Breast epithelium (tissue), 4 donors: ENCODE measurements at places on chromosomes 3 and 15. TPM values are rescaled to one million over a fixed set of nuclear protein-coding genes. Genes with fewer than 3 reads are reported as not detected.
A peak's percentile ranks its signal among the peaks of the same experiment; 100 is the strongest.

Gene PLSCR5
- not detected for total RNA-seq

Gene PROK2
- not detected for total RNA-seq

Gene C2CD4A
- not detected for total RNA-seq

Gene TMEM207
- total RNA-seq: not detected

Gene MYL3
- total RNA-seq: 5.9 TPM

Gene CLPX
- total RNA-seq: 71.9 TPM

Gene DPH6
- 18.0 TPM for total RNA-seq

Gene PARP16
- total RNA-seq: 10.6 TPM

DNA sequence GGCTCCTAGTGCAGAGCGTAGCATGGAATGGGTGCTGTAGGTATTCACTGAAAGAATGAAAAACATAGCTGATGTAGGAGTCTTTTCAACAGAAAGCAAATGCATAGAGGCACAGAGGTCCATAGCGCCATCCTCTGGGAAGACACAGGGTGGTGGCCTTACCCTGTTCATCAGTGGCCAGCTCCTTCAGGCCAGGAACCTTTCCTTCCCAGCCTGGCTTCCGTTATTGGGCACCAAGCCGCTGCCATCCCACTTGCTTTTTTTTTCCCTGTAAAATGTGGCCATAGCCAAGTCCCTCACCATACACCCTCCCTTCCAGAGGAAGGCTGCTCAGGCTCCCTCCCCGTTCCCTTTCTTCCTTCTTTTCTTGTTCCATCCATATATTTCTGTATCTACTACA, 118.1 kb downstream of the ZNF621 start:
- DNase-seq: no peak

DNA sequence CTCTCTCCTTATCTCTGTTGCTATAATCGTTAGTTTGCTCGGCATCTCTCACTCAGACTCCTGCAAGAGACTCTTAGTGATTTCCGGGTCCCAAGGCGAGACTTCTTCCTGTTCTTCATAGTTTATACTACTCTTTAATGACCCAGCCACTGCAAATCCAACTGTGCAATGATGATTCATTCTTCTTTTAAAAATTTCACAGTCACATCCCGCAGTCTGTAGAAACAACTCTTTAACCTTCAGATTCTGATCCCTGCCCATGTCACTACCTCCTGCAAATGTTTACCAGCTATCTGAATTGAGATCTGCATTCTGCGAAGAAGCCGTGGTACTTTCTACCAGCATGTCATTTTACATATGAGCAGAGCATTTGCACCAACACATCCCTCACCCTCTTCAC, 2.8 kb upstream of the VGLL3 start:
- DNase-seq: no peak

DNA sequence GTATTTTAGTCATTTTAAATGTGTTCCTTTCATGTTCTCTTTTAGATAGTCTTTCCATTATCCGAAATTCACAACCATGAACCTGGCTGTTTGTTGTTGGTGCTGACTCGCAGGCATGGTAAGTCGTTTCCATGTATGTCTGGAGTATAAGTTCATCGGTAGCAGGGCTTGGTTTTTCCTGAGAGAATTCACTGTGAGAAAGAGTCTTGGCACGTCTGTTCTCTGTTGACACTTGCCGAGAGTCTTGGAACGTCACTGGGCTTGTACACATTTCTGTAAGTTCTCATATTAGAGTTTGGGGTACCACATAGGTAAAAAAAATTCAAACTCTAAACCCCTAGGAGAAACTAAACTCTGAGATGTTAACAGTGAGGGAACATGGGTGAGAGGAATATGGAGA, 29.4 kb upstream of the EIF4A2 start:
- DNase-seq: no peak

GRCh38 chr15:73732930-73733329, 20.2 kb downstream of the INSYN1 start:
- no peak for DNase-seq

DNA sequence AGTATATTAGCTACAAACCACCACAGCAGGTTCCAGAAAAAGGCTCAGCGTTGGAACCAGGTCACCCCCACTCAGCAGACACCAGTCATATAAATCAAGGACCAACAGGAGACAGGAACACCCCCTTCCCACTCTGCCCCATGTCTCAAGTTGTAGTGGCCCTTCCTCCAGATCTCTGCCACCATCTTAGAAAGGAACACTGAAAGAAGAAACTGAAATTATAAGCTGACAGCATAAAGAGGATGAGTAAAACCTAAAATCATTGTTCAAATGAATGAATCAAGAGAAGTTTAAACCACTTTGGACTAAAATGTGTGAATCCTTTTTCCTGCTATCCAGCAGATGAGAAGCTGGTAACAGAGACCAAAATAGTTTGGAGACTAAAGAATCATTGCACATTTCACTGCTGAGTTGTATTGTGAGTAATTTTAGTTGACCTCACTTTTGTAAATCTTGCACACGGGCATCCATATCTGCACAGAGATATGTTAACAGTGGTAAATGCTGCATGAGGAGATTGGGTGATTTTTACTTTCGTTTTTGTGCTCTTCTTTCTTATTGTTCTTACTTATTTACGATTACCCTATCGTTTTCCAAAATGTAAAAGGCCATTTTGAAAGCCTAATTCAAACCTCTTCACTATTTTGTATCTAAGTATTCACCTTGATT, 19.8 kb downstream of the CCR3 start:
- no peak for DNase-seq

GRCh38 chr3:191342411-191342810, 12.1 kb upstream of the UTS2B start:
- DNase-seq: no peak

- DNase-seq: no peak
Observed at GRCh38 chr3:113783463-113783862, 36.6 kb downstream of the ATP6V1A start.

DNA sequence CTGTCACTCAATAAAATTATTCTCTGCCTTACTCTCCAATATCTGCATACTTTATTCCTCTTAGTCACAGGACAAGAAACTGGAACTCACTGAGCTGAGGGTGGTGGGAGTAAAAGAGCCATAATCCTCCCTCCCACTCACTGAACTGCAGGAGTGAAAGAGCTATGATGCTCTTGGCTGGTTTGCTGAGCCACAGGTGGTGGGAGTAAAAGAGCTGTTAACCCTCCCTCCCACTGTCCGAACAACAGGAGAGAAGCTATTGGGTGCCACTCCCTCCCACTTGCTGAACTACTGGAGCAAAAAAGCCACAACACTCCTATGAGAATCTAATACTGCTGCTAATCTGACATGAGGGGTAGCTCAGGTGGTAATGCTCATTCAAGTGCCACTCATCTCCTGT, 391.0 kb downstream of the NSUN3 start:
- no peak for DNase-seq

DNA sequence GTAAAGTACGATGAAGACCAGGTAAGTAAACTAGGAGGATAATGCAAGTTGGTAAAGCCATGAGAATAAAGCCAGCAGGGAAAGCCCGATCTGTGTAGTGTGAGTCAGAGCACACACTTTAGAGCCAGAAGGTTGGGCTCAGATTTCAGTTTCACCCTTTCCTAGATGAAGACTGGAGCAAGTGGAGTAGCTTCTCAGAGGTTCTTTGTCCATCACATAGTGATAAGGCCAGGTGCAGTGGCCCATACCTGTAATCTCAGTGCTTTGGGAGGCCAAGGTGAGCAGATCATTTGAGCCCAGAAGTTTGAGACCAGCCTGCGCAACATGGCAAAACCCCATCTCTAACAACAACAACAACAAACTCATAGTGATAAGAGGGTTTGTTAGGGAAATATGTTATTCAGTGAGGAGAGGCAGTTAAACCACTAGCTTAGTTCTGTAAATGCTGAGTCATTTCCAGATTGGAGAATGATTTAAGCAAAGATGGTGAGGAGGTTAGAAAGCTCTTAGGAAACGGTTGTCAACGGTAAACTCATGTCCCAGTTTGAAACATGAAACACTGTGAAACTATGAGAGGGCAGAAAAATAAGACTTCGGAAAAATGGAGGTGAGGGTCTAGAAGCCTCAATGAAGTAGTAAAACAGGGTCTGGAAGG, 39.0 kb downstream of the IL12A start:
- DNase-seq: no peak

DNA sequence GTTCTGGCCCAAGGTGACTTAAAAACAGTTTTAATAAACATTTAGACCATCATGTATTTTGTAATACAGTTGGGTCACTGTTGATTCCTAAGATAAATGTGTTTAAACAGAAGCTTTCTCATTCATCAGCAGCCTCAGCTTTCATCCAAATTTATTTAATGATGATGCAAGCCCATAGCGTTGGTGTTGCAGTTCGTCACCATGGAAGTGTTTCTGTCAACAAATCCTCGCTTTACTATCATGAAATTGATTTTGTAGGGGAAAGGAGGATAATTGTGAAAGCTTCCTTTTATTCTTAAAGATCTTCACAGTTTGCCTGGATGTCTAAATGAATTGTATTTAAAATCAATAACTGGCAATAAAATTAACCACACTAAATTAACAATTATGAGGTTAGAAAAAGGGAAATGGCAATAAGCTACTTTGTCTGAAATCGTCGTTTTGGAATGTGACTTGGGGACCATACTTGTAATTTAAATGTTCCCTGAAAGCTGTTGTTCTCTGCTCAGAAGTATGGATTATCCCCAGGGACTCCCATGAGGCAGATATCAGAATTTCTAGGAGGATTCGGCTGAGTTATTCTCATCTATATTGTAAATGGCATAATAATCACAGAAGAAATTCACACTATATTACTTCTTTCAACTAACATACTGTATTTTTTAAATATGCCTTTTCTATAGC, 29.0 kb downstream of the CMSS1 start:
- no peak for DNase-seq

DNA sequence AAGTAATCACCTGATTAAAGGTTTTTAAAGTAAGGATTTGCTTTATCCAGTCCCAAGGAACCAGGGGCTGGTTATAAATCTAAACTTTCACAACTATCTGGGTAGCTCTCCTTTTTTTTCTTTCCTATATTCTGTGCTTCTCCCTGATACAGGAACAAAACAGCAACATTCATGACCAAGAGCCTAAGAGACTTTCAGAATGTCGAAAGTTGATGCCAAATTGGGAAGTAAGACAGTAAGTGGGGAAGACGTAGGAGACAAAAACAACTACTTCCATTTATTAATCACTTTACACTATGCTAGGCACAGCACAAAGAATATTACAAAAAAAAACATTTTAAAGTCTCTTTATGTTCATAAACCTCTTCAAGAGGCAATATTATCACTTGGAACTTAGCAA, 211.6 kb downstream of the MAGI1 start:
- DNase-seq: no peak

- no peak for DNase-seq
Observed at GRCh38 chr3:149324332-149324731, 9.1 kb downstream of the TM4SF18 start.

GRCh38 chr3:129367821-129368220, 60.6 kb downstream of the EFCAB12 start:
- no peak for DNase-seq

DNA sequence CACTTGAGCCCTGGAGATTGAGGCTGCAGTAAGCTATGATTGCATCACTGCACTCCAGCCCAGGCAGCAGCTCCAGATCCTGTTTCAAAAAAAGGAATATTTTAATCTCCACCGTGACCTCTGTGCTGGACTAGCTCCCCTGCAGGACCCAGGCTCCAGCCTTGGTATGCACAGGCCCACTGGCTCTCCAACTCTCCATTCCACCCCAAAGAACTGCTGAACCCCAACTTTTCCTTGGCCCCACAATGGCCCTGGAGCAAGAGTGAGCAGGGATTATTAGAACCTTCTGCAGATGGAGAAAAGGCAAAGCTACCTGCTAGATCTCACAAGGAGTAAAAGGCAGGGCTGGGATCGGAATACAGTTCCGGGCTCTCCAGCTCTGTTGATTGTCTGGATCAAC, 32.8 kb upstream of the SFMBT1 start:
- DNase-seq: peak; percentile 30

DNA sequence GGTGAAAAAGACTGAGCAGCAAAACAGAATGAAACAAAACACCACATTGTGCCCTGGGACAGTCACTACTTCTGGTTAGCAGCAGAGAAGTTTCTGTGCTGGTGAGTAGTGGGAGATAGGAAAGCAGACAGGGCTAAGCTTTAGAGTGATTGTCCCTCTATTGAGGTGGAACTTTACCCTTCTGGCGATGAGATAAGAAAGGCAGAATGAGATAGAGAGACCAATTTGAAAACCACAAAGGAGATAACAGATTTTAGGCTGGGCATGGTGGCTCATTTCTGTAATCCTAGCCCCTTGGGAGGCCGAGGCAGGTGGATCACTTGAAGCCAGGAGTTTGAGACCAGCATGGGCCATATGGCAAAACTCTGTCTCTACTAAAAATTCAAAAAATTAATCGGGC, 208.5 kb downstream of the TBL1XR1 start:
- DNase-seq: no peak

DNA sequence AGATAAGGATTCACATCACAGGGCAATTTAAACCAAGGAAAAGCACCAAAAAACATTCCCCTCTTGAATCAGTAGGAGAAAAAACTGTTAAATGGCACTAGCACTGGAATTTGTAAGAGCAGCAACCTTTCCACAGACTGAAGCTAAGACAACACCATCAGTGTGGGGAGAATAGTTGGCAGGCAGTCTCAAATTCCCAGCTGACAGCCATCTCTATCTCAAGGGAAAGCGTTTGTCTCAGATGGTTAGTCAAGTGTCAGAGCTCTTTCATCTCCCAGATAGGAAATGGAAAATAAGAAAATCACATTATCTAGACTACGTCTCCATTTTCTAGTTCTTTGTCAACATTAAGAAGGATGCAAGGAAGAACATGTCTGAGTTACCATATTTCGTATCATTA, 228.7 kb downstream of the WDR72 start:
- no peak for DNase-seq

- no peak for DNase-seq
Observed at GRCh38 chr3:189737071-189737470, 105.9 kb downstream of the TP63 start.

- no peak for DNase-seq
Observed at GRCh38 chr15:99443768-99444446, 121.9 kb upstream of the MEF2A start.

DNA sequence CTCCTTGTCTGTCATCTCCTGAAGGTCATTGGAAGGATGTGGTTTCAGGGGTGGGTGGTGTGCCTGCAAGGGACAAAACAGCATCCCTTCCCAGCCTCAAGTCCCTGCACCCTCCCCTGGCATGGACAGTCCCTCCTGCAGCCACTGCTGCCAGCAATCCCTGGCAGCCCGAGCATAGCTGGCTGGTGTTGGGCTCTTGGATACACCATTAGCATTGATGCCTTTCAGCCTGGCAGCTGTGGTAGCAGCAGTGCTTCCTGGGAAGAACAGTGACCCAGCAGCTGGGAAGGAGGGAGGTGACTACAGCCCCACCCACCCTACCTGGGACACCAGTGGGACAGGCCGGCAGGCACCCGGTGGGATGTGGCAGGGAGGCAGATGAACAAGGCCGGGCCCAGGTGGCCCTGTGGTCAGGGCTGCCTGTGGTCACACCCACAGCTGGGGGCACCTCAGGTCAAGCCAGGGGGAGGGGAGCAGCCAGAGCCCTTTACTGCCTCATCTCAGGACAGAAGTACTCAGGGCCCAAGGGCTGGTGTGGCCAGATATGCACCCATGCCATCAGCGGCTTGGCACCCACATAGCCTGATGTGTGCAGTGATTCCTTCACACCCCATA, 32.9 kb upstream of the TMEM115 start:
- peak; percentile 42 for DNase-seq

- DNase-seq: no peak
Observed at GRCh38 chr15:85312929-85313331, 67.5 kb upstream of the AKAP13 start.
